ENCODE measurements at places on chromosomes 6 and 20.
A peak's percentile ranks its signal among the peaks of the same experiment; 100 is the strongest.

DNA sequence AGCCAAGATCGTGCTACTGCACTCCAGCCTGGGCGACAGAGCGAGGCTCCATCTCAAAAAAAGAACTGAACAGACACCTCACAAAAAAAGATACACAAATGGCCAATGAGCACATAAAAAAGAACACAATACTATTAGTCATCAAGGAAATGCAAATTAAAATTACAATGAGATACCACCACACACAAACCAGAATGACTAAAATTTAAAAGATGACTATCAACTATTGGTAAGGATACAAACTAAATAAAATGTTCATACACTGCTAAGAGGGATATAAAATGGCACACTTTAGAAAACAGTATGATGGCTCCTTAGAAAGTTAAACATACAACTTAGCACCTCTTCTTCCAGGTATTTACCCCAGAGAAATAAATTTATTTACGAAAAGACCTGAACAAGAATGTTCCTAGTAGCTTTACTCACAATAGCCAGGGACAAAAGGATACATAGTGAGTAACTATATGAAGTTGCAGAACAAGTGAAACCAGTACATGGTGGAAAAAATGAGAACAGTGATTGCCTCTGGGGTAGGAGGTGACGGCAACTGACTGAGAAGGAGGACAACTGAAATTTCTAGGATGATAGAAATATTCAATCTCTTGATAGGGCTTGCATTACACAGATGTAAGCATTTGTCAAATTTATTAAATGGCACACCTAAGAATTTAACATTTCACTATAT, 53.2 kb downstream of the FAM8A1 start:
- no peak for DNase-seq

- DNase-seq = no peak
Measured at GRCh38 chr6:166194914-166195859, 27.5 kb upstream of the TBXT start.

DNA sequence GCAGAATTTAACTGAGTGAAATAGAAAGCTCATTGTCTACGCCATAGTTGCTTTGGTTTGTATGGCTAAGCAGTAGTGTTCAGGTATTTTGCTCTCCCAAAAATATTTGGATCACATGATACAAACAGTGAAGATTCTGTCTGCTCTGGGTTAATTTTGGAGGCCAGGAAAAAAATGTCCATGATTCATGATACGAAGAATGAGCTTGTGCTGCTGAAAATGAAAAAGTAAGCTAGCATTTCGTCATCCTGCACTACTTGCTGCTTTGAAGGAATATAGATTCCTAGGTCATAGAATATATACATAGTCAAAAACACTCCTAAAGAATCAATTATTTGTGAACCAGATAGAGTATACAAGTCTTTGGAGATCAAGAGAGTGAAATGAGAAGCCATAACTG, 8.3 kb downstream of the WRNIP1 start:
- peak; percentile 53 for DNase-seq

- no peak for DNase-seq
Measured at GRCh38 chr6:135703621-135704020, 147.9 kb upstream of the PDE7B start.

GRCh38 chr20:2986466-2986865, 57.0 kb upstream of the GNRH2 start:
- peak; percentile 49 for DNase-seq

GRCh38 chr6:159693894-159694545, 979 bp upstream of the SOD2 start:
- peak; percentile 76 for DNase-seq
